ENCODE measurements at places on chromosomes 1 and 21.
A peak's percentile ranks its signal among the peaks of the same experiment; 100 is the strongest.

DNA sequence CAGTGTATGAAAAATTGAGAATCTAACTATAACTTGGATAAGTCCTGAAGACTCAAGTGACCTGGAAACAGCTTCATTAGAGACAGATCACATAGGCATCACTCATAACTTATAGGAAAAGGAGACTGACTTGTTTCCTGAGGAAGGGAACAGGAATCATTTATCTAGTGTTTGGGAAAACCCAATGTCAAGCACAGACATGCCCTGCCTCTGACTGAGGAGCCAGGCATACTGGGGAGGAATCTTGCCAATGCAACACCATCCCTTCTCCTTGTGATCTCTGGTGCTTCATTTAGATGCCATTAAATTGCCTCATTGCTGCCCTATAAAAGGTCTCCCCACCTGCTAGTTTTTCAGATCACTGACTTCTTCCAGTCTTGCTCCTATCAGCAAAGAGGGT, 10.3 kb downstream of the LCE4A start:
- DNase-seq: no peak

GRCh38 chr1:58986996-58987767, 203.3 kb upstream of the JUN start:
- no peak for DNase-seq

- no peak for DNase-seq
Observed at GRCh38 chr1:208247696-208248095, 3.5 kb upstream of the PLXNA2 start.

GRCh38 chr1:23475134-23475628, 8.8 kb downstream of the ASAP3 start:
- peak; percentile 92 for DNase-seq

- no peak for DNase-seq
Observed at GRCh38 chr21:25254491-25255174, 352.6 kb downstream of the MRPL39 start.

GRCh38 chr1:14946684-14947238, 206.8 kb upstream of the TMEM51 start:
- no peak for DNase-seq

DNA sequence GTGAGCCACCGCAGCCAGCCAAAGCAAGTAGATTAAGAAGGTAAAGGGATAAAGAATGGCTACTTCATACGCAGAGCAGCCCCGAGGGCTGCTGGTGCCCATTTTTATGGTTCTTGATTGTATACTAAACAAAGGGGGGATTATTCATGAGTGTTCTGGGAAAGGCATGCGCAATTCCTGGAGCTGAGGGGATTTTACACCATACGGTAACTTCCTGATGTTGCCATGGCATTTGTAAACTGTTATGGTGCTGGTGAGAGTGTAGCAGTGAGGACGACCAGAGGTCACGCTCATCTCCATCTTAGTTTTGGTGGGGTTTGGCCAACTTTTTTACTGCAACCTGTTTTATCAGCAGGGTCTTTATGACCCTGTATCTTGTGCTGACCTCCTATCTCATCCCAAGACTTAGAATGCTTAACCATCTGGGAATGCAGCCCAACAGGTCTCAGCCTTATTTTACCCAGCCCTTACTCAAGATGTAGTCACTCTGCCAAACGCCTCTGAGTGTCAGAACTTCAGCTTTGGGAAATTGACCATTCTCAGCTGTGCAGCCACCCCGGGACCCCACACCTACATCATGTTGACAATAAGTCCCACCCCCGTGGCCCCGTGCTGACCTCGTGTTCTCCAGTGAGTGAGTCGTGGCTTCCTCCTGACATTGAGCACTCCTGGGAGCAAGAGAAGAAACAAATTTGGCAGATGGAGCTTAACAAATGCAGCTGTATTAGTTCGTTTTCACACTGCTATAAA, 149.4 kb upstream of the COL6A1 start:
- DNase-seq: no peak

DNA sequence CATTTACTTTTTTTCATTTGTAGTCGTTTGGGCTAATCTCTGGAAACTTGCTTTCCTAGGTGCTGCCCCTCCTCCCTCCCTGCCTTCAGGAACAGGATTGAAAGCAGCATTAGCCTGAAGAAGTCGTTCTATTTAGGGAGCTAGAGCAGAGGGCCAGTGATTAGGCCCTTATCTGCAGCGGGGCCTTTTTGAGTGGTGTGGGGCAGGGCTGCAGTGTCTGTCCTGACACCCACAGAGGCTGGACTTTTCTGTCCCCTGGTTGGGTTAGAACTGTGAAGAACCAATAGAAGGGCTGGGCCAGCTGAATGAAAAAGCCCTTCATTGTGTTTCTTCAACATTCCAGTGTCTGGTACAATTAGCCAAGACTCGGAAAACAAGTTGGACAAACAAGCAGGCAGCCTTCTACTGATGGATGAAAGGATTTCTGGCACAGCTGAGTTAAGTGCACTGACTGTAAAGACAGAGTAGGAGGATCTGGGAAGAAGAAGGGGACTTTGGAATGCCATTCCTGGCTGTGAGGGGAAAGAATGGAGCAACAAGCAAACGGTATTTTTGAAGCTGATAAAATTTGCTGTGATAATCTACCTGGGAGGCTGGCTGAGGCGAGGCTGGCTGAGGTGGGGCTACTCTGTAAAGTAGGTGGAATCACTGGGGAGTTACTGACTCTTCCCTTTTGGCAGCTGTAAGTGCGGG, 9.7 kb downstream of the MACF1 start:
- no peak for DNase-seq

DNA sequence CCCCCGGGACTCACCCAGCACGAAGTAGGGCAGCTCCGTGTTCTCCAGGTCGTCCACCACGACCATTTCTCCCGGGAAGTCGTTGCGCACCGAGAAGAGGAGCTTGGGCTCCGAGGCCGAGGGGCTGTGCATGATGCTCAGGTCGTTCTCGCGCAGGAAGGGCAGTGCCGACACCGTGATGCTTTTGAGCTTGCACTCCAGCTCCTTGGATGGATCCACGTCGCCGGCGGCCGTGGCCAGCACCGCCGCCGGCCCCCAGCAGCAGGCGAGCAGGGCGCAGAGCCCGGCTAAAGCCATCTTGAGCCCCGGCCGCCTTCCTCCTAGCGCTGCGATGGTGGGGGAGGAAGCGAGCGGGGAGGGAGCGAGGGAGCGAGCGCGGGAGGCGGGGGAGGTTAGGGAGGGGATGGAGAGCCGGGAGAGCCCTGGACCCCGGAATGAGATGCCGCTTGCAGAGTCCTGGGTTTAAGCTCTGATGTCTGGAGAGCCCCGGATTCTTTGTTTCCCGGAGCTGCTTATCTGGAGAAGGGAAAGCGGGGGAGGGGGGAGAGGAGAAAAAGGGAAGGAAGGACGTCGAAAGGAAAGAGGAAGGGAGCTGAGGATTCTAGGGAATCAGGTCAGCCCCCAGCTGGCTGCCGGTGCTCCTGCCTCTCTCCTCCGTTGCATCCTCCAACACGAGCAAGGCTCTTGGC, at the start of gene ASTN1:
ASTN1 (minus strand) TSS at position 333 of the 689 bp plus-strand sequence; CDS start at position 297, 36 bp downstream.
- no peak for DNase-seq

DNA sequence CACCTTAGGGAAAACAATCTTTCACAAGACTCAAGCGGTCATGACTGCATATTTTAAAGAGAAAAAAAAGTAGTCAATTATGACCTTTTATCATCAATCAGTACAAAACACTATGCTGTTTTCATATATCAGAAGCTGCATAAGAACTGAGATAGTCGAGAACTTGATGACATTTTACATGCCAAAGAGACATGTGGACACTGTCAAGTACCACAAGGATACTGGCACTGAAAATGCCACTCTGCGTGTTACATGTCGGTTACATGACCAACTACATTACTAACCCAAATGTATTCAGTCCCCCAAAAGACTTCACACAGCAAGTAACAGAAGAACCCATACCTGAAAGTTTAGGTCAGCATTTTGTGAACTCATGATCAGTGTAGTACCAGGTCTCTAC, 975.0 kb upstream of the ADGRL4 start:
- no peak for DNase-seq

DNA sequence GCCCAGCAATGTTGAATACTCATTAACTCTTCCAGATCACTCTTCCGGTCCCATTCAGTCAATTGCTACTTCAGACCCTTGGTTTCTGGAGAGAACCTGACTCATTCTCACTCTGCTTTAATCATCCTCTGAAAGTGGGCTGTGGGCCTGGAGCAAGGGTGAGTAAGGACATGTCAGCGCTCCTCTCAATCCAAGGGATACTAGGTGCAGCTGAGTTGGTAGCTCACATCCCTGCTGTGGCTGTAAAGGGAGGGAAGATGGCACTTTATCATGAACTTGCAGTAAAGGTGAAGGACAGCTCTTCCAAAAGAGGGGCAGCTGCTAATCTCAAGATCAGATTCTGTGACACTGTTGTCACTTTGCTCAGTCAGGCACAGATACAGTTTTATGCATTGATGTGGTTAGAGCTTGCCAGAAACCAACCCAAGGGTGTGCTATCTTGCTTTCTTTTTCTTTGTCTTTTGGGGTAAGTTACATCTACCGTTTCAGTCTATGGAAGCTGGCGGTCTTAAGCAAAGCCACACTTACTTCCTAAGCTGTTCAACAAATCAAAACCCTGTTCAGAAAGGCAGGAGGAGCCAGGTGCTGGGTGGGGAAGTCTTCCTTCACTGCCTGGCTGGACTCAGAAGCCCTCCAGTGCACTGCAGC, 26.5 kb upstream of the NTPCR start:
- no peak for DNase-seq

- no peak for DNase-seq
Observed at GRCh38 chr1:212127221-212127620, 91.7 kb downstream of the DTL start.

DNA sequence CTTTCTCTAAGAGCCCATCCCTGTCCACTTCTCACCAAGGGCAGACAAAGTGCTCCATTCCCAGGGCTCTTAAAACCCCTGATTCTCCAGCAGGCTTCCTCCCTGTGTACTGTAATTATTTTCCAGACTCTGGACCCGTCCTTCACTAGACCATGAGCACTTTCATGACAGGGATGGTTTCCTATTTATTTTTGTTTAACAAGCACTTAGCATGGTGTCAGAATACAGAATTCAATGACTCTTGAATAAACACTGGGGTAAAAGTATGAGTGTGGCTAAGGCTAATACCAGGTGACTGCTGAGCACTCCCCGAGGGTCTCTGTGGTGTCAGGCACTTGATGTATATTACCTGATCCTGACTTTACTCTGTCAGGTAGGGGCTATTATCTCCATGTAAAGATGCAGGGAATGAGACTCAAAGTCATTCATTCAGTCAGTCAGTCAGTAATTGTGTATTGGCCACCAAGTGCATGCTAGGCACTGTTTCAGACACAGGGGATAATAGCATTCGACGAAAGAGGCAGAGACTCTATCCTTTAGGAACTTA, 47.2 kb downstream of the C1orf21 start:
- DNase-seq: no peak

DNA sequence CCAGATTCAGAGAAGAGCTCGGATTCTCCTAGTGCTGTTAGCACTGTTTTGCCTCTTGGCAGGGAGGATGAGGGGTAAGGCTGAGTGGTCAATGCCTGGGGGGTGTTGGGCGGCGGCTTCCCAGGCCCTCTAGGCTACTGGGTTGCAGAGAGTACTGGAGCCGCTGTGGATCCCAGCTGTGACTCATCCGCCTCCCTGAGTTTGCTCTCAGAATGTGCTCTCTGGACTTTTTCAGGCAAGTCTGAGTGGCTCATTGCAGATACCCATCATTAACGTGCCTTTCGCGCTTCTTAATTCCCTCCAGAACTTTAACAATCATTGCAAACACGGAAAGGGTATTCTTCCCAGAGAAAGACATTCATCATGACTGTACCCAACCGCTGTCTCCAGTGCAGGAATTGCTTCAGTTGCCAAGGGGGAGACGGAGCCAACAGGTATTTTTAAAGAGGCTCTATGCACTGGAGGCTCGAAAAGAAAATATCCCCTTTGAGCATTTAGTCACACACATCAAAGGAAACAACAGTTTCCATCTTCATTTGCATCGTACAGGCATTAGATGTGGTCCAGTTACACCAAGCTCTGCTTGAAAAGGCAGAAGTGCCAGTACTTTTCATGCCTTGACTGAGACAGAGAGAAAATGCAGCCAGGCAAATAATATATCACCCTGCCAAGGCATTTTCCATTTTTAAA, 14.4 kb upstream of the CAMTA1 start:
- DNase-seq: no peak

GRCh38 chr1:49026230-49026811, 249.6 kb upstream of the BEND5 start:
- DNase-seq: no peak

GRCh38 chr1:3779912-3780416, 7.4 kb downstream of the SMIM1 start:
- no peak for DNase-seq

DNA sequence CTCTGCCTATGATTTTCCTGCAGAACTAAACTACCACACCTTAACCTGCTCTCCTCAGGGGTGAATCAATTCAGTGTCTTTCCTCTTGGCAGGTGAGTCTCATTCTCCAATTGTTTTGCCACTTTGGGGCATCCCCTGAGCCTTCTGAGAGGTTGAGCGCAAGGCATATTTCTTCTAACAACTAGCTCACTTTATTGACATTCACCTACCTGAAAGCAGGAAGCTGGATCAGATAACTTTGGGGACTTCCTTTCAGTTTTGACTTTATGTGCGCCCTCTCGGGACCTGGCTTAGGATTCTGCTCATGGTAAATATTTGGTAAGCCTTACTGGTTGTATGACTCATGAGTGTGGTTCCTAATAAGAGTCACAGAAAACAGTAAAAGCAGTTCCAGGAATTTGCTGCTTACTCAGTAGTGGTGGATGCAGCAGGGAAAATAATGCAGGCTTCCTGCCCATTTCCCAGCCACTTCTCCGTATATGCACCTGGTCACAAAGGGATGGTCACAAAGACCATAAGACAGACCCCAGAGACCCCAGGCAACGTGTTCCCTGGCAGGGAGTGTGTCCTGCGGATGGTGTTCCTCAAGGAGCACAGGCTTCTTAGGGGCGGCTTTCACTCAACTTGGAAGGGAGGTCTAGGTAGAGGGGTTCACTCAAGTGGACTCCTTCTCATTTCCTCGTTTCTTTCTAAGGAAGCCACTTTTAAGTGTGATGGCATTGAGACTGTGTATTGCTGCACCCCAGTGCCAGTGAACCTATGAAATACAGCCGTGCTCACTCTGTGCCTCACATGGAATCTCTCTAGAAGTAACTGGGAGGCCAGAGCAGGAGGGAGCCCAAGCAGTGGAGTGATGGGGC, 22.0 kb upstream of the BATF3 start:
- peak; percentile 64 for DNase-seq

DNA sequence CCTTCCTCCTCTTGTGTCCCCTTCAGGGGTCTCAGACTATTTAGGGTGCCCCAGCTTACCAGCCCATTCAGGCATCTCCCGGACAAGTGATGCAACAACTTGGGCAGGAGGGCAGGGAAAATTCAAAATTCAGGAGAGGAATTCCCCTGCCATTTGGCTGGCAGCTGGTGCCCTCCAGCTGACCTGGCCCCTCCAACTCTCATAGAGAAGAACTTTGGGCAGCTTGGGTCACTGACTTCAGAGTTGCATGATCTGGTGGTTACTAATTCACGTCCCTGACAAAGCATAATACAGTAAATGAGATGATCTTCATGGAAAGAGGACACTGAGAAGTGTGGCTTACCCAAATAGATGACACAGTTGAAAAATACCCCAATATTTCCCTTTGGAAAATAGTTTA, at the start of gene FCAMR:
FCAMR (minus strand) TSS at position 15 of the 400 bp plus-strand sequence. CDS start 335 bp downstream, outside the sequence.
- DNase-seq: no peak
